ENCODE measurements at places on chromosomes 2 and 18.

- no peak for DNase-seq
Measured at GRCh38 chr2:56040189-56040588, 116.6 kb upstream of the EFEMP1 start.

GRCh38 chr18:8901019-8901418, 195.7 kb downstream of the MTCL1 start:
- no peak for DNase-seq

DNA sequence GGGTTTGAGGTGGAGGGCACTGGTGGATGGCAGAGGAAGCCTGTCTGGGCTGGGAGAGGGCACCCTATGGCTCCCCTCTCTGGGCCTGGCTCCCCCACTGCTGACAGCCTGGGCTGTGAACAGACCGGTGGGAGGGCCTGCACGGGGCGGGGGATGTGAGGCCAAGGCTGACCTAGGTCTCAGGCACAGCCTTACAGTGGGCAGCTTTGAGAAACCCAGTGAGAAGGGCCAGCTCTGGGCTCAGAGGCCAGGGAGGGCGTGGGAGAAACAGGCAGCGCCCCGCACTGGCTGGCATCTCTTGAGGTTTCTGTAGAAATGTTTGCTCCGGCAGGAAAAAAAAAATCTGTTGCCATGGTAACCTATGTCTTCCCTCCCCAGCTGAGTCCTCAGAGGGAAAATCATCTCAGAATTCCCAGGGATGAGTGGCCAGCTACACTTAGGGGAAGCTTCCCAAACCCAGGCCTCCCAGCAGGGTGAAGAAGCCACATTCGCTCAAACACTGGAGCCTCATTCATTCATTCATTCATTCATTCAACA, 71.7 kb upstream of the TAF1B start:
- no peak for DNase-seq

GRCh38 chr2:236862961-236863728, 222.5 kb upstream of the COPS8 start:
- DNase-seq: no peak

DNA sequence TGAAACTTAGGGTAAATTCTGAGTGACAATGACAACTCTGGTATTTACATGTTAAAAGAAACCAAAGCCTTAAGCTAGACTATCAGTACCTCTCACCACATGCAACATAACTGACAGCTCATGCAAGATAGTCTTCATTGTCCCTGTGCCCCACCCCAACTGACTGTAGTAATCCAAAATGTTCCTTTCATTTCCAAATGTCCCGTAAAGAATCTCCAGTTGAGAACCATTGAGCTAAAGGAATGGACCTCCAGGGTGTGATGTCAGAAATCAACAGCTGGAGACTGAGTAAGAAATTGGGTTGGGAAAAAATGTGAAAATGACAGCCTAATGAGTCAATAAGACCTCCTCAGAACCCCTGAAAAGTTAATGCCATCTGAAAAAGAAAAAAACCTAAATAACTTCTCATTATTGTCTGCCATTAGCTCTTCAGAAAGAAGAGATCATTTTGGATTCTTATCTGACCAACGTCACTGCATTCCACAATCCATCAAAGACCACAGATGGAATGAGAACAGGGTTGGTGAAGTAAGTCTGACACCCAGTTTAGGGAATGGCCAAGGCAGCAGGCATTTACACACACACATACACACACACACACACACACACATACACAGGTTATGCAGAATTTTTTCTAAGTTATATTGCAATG, 51.7 kb upstream of the ACVR2A start:
- DNase-seq: no peak
